Osteocyte (in vitro differentiated cells): ENCODE measurements at places on chromosomes 5 and 9. TPM values are rescaled to one million over a fixed set of nuclear protein-coding genes. Genes with fewer than 3 reads are reported as not detected.
A peak's percentile ranks its signal among the peaks of the same experiment; 100 is the strongest.

The ZNF618 gene
- total RNA-seq = 35.1 and 36.8 TPM in 2 replicates

The UBE2QL1 gene
- total RNA-seq = not detected in 2 replicates

The LHX2 gene
- total RNA-seq = not detected in 2 replicates

The PCSK1 gene
- total RNA-seq = not detected in 2 replicates

The RNF38 gene
- 30.2 and 31.1 TPM in 2 replicates for total RNA-seq

The RHOBTB3 gene
- 190 and 208 TPM in 2 replicates for total RNA-seq

The PCDHB14 gene
- total RNA-seq = 8.8 and 9.0 TPM in 2 replicates

The ENHO gene
- 0.86 and 1.0 TPM in 2 replicates for total RNA-seq

The FLT4 gene
- total RNA-seq = 0.51 TPM in 1 of 2 replicates, not detected in the other

The CAMK4 gene
- 0.39 and 1.2 TPM in 2 replicates for total RNA-seq

The PTGS1 gene
- 2.5 and 3.1 TPM in 2 replicates for total RNA-seq

The LECT2 gene
- total RNA-seq = not detected in 2 replicates

The ARL15 gene
- 16.0 and 16.6 TPM in 2 replicates for total RNA-seq

- peaks cover 56% of the 10 kb centered on the region for H3K4me1 ChIP-seq
- peak overlapping the region; percentile 83 for H3K27ac ChIP-seq
- no peak for DNase-seq
Measured at GRCh38 chr5:126482591-126482990, 59.4 kb downstream of the GRAMD2B start.

DNA sequence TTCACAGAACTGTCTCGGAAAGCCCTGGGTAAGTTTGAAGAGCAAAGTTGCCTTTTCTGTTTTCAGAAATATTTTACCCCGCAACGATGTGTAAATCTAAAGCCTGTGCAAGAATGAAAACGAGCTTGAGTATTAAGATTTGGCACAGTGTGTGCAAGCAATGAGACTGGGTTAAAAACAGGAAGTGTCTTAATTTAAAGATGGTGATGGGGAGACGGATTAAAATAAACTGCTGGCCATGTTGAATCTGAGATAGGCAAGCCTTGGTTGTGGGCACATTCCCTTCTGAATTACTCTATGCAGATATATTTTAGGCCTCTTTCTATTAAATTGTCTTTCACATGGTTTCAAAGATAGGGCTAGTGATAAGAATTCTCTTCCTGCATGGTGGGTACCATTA is 294.2 kb upstream of the DMRT1 start:
- no peak for DNase-seq
- no peak overlapping the region for H3K27ac ChIP-seq
- H3K4me1 ChIP-seq = no peaks in the 10 kb centered on the region
- no peak overlapping the region for H3K4me3 ChIP-seq
- H3K27me3 ChIP-seq = peaks cover 4% of the 10 kb centered on the region
- H3K36me3 ChIP-seq = no peaks in the 10 kb centered on the region

GRCh38 chr9:33125871-33126823 is 41.0 kb downstream of the B4GALT1 start:
- H3K27me3 ChIP-seq = no peaks in the 10 kb centered on the region
- peaks cover 20% of the 10 kb centered on the region for H3K36me3 ChIP-seq
- no peak for DNase-seq

DNA sequence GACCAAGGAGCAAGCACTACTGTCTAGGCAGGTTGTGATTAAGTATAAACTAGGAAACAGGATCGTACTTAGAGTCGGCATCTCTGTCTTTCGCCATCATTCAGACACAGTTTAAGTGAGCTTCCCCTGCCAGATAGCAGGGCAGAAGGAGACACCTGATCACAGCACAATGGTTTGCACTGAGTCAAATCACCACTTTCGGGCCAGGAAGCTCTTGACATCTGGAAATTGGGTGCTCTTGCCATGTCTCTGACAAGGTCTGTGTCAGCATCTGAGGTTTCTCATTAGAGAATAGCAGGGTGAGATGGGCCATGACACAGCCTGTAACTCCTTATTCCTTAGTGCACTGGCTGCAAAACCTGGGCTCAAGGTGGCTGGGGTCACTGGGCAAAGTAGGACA is 8.3 kb downstream of the ADRB2 start:
- H3K27me3 ChIP-seq = no peaks in the 10 kb centered on the region
- DNase-seq = no peak
- H3K4me1 ChIP-seq = peaks cover 40% of the 10 kb centered on the region
- no peak overlapping the region for H3K4me3 ChIP-seq
- H3K27ac ChIP-seq = peak overlapping the region; percentile 19

DNA sequence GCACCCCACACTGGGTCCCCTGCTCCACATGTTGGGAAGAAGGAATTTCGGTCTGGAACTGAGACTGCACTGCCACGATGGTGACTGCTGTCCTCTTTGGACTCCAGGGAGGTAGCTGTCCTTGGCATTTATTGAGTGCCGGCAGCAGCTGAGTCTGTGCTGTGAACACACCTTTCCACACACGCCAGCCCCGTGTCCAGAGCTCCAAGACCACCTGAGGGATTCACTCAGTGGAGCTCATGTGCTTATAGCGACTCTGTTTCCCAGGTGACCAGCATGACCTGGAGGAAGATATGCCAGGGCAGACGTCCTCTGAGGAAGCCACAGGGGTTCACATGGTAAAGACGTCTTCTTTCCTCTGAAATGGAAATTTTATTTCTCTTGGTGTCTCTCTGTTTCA is 33.2 kb upstream of the FLT4 start:
- no peak for DNase-seq
- no peak overlapping the region for H3K27ac ChIP-seq
- H3K36me3 ChIP-seq = no peaks in the 10 kb centered on the region
- peaks cover 17% of the 10 kb centered on the region for H3K27me3 ChIP-seq
- no peaks in the 10 kb centered on the region for H3K4me1 ChIP-seq

- H3K4me1 ChIP-seq = peaks cover 2% of the 10 kb centered on the region
- no peak overlapping the region for H3K27ac ChIP-seq
- DNase-seq = no peak
Measured at GRCh38 chr5:55345327-55345726, 37.5 kb downstream of the MTREX start.

- H3K27ac ChIP-seq = no peak overlapping the region
- H3K4me1 ChIP-seq = no peaks in the 10 kb centered on the region
- DNase-seq = no peak
- no peaks in the 10 kb centered on the region for H3K36me3 ChIP-seq
- H3K27me3 ChIP-seq = peaks cover 9% of the 10 kb centered on the region
- H3K4me3 ChIP-seq = no peak overlapping the region
Measured at GRCh38 chr5:129204525-129204924, 110.0 kb downstream of the ISOC1 start.

DNA sequence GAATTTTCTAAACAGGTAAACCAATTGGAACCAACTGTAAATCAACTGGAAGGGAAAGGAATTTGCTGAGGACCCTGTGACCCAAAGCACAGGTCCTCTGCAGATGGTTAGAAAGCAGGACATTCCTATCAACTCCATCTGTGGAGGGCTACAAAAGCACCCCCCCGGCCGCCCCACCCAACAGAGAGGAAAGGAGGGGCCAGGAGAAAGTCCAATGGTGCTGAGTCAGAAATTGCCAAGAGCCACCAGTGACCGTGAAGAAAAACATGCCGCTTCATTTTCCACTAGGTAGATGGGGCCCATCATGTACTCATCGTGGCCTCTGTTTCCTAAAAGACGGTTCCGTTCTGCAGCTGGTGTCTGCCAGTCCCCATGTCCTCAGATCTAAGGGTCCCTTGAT is 66.3 kb downstream of the RAPGEF1 start:
- no peaks in the 10 kb centered on the region for H3K27me3 ChIP-seq
- H3K27ac ChIP-seq = peak overlapping the region; percentile 97
- peaks cover 99% of the 10 kb centered on the region for H3K4me1 ChIP-seq
- no peak for DNase-seq
- no peaks in the 10 kb centered on the region for H3K36me3 ChIP-seq

GRCh38 chr9:107108342-107109130 is 174.5 kb upstream of the RAD23B start:
- no peak for DNase-seq
- H3K36me3 ChIP-seq = no peaks in the 10 kb centered on the region
- H3K4me3 ChIP-seq = no peak overlapping the region
- no peaks in the 10 kb centered on the region for H3K4me1 ChIP-seq
- H3K27ac ChIP-seq = no peak overlapping the region

DNA sequence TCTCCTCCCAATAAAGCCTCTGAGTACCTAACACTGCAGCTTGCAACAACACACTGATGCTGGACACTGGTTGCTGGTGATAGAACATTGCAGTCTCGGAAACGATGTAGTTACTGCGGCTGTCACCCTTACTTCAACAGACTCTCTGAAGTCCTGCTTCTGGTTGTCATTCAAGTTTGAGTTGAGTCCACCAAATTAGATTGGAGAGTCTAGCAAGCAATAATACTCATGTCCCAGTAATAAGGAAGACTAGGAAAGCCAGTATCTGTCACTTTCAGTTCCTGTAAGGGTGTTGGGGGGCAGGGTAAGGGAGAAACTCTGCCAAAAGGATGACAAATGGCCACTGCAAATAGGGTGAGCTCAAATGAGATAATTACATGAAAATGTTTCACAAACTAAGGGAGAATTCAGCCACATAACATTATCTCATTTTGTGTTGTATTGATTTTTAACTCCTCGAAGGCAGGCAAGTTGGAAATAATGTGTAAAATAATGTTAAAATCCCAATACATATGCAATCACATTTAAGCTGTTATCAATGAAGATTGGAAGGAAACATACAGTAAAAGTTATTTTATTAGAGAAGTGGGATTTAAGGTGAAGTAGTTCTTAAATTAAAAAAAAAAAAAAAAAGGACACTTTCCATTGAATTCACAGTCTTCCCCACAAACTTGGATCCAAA is 849 bp upstream of the IFT74 start:
- peak overlapping the region; percentile 99 for H3K27ac ChIP-seq
- DNase-seq = no peak
- H3K27me3 ChIP-seq = no peaks in the 10 kb centered on the region
- H3K4me3 ChIP-seq = peak overlapping the region; percentile 91

DNA sequence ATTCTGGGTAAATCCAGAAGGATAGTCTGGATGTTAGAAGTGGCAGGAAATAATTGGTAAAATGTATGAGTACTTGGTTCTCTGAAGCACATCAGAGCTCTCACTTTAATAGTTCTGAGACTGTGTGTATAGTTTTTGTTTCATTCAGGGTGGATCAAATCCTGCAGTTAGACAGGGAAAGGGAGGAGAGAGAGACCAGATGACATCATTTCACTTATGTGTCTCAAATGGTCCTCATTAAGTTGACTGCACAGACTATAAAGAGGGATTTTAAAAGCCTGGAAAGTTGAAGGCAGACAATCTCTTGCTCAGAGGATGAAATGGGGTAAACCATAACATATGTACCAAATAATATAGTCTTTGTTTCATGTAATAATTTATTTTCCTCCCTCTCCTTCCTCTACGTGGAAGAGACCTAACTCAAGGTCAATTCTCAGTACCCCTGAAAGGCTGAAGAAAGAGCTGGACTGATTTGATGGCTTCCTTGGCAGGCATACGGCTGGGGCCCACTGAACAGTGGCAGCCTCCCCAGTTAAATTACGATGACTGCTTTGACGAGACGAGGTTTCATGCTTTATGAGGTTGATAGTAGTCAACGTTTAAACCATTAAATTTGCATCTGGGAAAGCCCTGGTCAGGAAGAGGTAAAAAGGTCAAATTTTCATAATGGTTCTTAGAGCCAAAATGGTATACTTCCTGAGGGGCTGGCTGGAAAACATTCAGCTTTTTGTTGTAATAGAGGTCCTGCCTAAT is 395.1 kb upstream of the RPS23 start:
- no peaks in the 10 kb centered on the region for H3K36me3 ChIP-seq
- no peak overlapping the region for H3K27ac ChIP-seq
- H3K4me1 ChIP-seq = no peaks in the 10 kb centered on the region
- peaks cover 19% of the 10 kb centered on the region for H3K27me3 ChIP-seq
- H3K4me3 ChIP-seq = no peak overlapping the region
- no peak for DNase-seq

- no peak overlapping the region for H3K4me3 ChIP-seq
- no peak for DNase-seq
- H3K27me3 ChIP-seq = peaks cover 23% of the 10 kb centered on the region
- H3K36me3 ChIP-seq = no peaks in the 10 kb centered on the region
Measured at GRCh38 chr9:107087222-107087621, 195.9 kb upstream of the RAD23B start.

DNA sequence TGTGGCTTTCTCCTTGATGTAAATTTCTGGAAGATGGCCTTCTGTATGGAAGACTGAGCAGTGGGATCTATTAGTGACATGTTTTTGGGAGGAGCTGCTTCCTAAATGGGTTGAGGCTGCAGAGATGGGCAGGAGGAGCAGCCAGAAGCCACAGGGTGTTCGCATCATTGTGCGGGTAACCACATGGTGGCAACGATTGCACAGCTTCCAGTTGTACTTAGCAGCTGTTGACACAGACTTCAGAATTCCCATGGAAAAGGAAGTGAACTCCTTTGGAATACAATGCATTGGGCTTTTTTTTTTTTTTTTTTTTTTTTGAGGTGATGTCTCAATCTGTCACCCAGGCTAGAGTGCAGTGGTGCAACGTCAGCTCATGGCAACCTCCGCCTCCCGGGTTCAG is 297.3 kb downstream of the NR3C1 start:
- peaks cover 31% of the 10 kb centered on the region for H3K4me1 ChIP-seq
- no peaks in the 10 kb centered on the region for H3K36me3 ChIP-seq
- no peak overlapping the region for H3K4me3 ChIP-seq
- no peaks in the 10 kb centered on the region for H3K27me3 ChIP-seq
- H3K27ac ChIP-seq = no peak overlapping the region
- DNase-seq = no peak

DNA sequence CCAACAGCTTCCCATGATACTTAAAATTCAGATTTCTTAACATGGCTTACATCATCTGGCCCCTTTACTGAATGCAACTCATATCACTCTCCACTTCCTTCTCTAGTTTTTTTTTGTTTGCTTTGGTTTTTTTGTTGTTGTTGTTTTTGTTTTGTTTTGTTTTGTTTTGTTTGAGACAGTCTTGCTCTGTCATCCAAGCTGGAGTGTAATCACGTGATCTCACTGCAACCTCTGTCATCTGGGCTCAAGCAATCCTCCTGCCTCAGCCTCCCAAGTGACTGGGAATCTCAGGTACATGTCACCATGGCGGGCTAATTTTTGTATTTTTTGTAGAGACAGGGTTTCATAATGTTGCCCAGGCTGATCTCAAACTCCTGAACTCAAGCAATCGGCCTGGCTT is 41.4 kb downstream of the CPLANE1 start:
- no peaks in the 10 kb centered on the region for H3K27me3 ChIP-seq
- H3K4me3 ChIP-seq = no peak overlapping the region
- DNase-seq = no peak
- no peak overlapping the region for H3K27ac ChIP-seq
- H3K4me1 ChIP-seq = peaks cover 7% of the 10 kb centered on the region

DNA sequence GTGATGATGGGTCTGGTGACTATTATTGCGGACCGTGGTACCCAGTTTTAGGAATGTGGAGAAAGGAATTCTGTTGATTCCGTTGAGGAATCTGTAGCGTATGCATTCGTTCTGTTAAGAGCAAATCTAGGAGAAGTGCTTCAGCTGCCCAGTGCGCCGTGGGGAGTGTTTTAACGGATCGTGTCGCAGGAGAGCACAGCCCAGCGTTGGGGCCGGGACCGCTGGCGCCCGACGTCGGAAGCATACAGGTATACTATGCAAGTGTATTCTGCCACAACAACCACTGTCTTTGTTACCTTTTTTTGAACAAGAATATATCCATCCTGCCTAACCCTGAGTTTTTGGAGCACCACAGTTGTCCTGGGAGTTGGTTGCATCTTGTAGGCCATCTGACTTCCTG is 42.7 kb downstream of the TENT4A start:
- H3K27ac ChIP-seq = no peak overlapping the region
- H3K36me3 ChIP-seq = peaks cover 51% of the 10 kb centered on the region
- DNase-seq = no peak
- no peaks in the 10 kb centered on the region for H3K4me1 ChIP-seq
- H3K27me3 ChIP-seq = no peaks in the 10 kb centered on the region
